CD4-positive, alpha-beta T cell treated with Interleukin-6 at 100 ng/mL for 8 hours (primary cell): ENCODE measurements at places on chromosomes 5 and 9.

GRCh38 chr5:158880483-158881001 is 219.2 kb downstream of the EBF1 start:
- no peak for DNase-seq

- no peak for DNase-seq
These were observed 110.7 kb downstream of the PLK2 start for GRCh38 chr5:58348996-58349728.

DNA sequence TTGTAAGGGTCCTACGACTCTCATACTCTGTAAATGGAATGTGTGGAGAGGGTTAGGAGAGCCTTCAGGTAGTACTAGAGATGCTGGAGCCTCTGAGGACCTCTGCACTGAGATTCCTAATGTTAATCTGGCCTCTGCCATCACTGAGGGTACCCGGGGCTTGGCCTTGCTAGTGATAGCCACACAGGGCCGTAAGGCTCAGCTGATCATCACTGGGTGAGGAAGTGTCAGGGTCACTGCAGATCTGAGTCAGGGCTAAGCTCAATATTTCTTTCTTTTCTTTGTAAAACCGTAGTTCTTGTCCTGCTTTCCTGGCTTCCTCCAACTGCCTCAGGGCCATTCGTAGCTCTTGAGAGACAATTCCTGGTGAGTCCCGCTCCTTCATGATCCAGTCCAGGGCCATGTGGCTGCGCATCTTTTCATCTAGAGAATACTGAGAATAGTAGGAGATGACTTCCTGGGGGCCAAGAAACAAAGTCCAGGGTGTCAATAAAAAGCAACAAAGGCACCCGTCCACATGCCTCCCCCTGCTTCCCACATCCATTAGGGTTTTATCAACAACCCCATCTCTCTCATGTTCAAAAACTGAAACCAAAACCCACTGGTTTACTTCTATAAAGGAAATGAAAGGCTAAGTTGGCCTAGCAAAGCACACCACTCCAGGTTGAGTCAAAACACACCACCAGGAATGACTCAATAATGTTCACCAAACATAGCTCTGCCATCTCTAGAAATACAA is 47.7 kb downstream of the LIX1 start:
- DNase-seq, result no peak

- no peak for DNase-seq
These were observed 124.6 kb upstream of the TAF11L2 start for GRCh38 chr5:17373406-17373805.

DNA sequence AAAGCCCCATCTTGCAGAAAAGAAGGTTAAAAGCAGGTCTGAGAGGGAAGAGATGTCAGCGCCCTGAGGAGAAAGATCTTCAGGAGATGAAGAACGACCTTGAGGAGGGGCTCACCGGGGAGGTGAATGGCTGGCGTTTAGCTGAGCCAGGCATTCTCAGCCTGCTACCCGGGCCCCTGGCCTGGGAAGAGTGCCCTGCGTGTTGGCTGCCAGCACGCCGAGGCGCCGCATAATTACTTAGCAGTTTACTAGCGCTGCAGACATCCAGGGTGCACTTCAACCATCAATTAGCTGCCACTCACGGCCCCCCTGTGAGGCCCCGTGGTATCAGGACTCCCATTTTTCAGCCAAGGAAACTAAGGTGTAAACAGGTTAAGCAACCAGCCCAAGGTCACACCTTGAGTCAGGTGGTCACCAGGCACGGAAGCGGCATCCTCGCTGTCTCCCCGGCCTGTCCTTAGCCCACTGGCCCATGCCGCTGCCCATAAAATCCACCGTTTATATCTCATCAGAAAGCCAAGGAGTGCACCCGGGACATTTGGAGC is 551.9 kb downstream of the BNC2 start:
- DNase-seq, result no peak

DNA sequence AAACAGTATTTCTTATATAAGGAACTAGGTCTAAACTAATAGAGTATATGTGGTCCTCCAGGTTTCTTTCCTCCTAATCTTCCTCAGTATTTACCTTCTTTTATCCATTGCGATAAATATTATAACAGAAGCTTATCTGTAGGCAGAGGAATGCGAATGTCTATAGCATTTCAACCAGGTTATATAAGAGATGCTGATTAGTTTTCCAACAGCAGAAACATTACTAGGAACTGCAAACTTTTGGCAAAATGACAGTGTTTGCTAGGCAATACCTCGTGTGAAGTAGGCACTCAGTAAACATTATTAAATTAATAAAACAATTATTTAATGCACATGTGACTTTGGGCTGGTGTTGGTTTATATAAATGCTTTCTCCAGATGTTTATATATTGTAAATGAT is 206.5 kb downstream of the GABRB2 start:
- DNase-seq, result no peak

DNA sequence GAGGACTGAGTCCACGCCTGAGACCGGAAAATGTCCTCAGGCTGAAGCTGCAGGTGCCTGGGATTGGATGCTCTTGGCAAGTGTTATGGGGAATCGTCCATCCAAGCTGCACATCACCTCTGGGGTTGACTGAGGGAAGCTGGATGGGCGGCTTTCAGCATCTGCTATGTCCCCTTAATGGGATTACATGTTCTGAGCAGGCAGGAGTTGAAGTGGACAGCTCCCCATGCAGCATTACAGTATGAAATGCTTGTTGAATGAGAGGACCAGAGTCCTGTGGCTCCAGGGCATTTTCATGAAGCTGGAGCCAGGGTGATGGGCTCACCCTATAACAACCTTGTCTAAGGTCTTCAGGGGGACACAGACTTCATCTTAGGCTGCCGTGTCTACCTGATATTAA is 270.9 kb downstream of the HSPA4 start:
- DNase-seq, result no peak

GRCh38 chr5:23389291-23390101 is 117.9 kb upstream of the PRDM9 start:
- no peak for DNase-seq

DNA sequence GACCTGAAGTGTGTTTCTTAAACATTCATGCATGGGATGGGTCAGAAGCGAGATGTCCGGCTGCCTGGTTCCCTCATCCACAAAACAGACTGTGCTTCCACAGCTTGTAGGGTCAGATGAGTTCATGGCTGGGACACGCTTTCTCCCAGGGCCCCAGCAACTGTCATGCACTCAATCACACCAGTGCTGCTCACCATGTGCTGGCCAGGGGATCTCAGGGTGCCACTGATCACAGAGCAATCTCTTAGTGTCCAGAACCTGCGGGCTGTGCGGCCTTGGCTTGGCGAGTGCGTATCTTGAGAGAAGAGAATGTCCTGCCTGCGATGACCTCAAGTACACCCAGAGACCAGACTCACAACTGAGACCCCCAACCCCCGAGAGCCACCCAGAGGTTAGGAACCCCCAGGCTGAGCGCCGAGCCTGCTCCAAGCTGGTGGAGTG is 26.0 kb upstream of the FCN2 start:
- no peak for DNase-seq

GRCh38 chr5:93532370-93532769 is 48.6 kb downstream of the NR2F1-AS1 start:
- no peak for DNase-seq

DNA sequence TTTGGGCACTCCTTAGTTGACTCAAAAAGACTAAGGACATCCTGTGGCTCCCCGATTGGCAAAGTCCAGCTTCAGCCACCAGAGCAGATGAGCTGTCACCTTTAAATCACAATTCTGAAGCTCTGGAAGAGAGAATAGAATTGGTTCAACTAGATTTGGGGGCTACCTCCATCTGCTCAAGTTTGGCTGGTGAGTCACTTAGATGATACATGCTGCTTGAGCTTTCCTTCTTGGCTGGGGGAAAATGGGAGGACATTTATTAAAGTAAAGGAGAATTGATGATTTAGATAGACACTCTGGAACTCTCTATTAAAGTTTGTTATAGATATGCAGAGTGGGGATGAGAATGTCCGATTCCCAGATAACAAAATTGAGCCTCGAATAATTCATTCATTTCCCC is 30.0 kb upstream of the GRIA1 start:
- no peak for DNase-seq

DNA sequence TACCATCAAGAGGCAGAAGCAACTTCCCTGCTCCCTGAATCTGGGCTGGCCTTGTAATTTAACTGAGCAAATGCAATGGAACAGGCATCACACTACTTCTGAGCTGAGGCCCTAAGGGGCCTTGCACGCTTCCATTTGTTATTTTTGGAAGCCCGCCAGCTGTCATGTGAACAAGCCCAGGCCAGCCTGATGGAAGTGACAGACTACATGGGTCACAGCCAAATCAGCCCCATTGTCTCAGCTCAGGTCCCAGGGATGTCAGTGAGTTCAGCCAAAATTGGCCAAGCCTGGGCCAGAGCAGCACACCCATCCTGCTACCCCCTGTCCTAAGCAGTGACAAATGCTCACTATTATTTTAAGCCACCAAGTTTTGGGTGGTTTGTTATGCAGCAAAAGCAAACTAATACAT is 72.8 kb downstream of the PRRT1B start:
- DNase-seq, result no peak

GRCh38 chr5:2783223-2783622 is 31.7 kb upstream of the IRX2 start:
- DNase-seq, result no peak

GRCh38 chr9:99445371-99445891 is 223.3 kb downstream of the SEC61B start:
- DNase-seq, result no peak

GRCh38 chr9:77562019-77562748 is 85.9 kb downstream of the GNA14 start:
- no peak for DNase-seq

DNA sequence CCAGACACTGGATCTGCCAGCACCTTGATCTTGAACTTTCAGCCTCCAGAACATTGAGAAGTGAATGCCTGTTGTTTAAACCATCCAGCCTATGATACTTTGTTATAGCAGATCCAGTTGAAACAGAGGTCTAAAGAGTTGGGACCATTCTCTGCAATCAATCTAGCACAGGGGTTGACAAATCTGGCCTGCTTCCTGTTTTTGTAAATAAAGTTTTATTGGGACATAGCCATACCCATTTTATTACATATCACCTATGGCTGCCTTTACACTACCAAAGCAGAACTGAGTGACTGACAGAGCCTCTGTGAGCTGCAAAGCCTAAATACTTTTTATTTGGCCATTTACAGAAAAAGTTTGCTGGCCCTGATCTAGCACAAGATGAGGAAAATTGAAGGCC is 62.0 kb downstream of the BARX1 start:
- no peak for DNase-seq

DNA sequence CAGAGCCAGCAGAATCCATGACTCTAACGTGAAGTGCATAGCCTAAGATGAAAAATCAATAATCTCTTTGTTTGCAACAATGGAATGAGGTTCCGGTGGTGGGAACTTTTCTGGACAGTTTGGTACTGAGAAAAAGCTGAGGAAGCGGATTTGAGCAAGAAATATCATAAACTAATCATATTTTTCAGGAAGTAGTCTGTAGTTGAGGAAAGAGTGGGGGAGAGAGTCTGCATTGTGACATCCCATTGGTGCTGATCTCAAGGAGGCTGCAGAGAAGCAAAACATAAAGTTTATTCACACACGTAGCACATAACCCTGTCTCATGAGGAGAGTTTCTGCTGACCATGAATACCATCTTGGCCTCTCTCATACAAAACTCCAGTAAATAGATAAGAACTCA is 15.8 kb upstream of the FCHO2 start:
- DNase-seq, result no peak

DNA sequence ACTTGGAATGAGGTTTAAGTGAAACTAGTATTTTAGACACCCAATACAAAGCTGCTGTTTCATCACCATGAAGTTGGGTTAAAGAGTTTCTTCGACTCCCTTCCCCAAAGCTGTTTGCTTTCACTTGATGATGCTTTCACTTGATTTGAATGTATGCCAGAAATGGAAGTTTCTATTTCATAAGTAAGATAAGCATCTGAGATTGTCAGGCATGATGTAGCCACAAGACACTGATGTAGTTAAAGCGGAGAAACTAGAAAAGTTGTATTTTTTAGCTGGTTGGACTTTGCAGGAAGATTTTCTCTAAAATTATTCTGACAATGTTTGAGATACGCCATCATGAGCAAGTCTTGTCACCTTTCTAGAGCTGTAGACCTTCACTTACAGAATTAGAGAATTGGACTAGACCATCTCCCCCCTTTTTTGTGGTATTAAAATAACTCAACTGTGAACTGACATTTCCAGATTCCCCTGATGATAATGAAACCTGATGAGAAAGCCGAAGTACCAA is 20.0 kb downstream of the MOCS2 start:
- DNase-seq, result peak; percentile 6

GRCh38 chr5:91150234-91150633 is 232.9 kb downstream of the ARRDC3 start:
- no peak for DNase-seq

DNA sequence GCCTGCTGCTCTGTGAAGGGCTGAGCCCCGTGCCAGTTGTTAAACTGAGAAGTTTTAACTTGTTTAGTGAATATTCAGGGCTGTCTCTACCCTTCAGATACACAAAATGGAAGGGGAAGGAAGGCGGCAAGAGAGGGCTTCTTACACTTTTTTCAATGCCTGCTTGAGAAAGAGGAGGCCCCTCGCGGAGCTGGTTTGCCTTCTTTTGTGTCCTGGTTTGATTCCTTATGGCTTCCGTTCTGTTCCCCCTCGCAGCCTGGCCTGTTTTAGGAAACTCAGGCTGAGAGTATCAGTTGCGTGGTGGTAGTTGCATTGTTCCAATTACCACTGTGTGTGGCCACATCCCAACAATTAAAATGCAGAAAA is 1.0 kb downstream of the FAM53C start:
- DNase-seq, result no peak

GRCh38 chr5:173294673-173295320 is 33.4 kb downstream of the STC2 start:
- no peak for DNase-seq

GRCh38 chr9:124005029-124005771 is 6.4 kb upstream of the LHX2 start:
- no peak for DNase-seq

- no peak for DNase-seq
These were observed 18.7 kb upstream of the OR13D1 start for GRCh38 chr9:104675611-104676010.

DNA sequence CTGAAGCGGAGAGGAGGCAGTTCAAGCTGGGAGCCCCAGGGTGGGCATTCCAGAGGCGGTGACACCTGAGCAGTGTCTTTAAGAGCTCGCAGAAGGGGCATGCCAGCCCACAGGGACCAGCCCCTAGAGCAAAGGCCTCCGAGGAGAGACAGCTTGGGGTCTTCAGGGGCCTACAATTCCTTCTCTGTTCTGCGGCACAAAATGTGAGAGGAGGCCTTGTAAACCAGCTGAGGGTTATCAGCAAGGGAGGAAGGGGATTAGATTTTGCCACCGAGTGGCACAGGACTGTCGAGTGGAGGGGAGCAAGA is 505 bp upstream of the SIGMAR1 start:
- DNase-seq, result no peak

GRCh38 chr9:132866898-132867297 is 11.2 kb downstream of the AK8 start:
- DNase-seq, result no peak
